Stromal cell of bone marrow (primary cell): ENCODE measurements at places on chromosomes 1 and 21.

DNA sequence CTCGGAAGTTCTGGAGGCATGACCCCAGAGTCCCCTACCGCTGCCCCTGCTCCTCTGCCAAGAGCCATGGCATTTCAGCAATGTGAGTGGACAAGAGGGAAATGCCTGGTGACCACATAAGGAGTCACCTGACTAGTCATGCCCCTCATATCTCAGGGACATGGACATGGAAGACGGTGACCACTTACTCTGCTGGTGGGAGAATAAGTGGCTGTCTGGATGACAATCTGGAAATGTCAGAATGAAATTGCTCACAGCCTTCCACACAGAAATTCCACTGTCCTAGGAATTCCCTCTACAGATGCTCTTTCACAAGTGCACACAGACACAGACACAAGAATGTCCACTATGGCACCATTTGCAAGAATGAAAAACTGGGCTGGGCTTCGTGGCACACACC is 24.3 kb upstream of the PLEKHG5 start:
- DNase-seq, result no peak

GRCh38 chr1:198701766-198702539 is 63.1 kb downstream of the PTPRC start:
- DNase-seq, result no peak

DNA sequence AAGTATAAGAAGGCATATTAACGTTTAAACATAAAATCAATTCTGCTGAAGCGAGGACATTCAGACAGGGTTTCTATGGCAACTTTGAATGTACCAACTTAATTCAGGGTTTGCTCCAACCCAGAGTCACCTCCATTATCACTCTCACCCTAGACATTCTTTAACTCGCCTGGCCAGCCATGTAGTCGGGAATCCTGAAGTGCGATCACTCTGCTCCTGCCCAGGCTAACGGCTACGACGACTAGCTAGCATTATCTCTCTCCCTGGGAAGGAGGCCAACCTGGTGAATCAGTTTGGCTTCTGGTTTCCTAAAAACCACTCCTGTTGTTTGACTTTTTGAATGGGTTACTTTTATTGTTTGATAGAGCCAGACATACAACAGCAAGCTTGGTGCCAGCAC is 38.9 kb upstream of the ZBTB18 start:
- DNase-seq, result peak; percentile 50

DNA sequence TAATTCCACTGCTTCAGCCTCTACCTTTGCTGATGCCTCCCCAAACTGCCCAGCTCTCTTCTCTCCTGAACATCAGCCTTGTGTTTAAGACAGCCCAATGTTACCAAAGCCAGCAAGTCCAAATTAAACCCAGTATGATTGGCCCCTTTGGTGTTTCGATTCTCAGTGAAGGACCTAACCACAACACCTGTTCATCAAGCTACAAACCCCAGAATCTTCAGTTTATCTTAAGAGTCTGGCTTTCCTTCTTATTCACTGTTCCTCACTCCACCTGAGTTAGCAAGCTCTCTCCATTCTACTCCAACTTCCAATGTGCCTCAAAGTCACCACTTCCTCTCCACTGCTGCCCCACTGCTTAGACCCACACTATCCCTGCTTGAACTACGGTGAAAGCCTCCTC is 25.5 kb upstream of the ITPKB start:
- DNase-seq, result no peak

DNA sequence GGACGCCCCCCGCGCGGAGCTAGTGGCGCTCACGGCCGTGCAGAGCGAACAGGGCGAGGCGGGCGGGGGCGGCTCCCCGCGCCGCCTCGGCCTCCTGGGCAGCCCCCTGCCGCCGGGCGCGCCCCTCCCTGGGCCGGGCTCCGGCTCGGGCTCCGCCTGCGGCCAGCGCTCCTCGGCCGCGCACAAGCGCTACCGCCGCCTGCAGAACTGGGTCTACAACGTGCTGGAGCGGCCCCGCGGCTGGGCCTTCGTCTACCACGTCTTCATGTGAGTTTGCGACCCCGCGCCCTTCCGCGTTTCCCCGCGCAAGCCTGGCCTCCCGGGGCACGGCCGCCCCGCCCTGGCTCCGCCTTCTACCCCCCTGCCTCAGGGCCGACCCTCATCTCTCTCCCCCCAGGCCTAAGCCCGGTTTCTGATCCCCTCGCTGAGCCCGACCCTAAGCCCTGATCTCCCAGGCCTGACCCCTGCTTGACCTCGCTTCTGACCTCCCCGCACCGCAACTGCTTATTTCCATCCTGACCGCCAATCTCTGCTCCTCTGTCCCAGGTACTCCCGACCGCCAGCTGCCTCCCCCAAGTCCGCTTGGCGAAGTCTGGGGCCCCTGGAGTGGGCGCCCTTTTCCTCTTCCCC is 669 bp downstream of the KCNQ4 start:
- DNase-seq, result no peak

DNA sequence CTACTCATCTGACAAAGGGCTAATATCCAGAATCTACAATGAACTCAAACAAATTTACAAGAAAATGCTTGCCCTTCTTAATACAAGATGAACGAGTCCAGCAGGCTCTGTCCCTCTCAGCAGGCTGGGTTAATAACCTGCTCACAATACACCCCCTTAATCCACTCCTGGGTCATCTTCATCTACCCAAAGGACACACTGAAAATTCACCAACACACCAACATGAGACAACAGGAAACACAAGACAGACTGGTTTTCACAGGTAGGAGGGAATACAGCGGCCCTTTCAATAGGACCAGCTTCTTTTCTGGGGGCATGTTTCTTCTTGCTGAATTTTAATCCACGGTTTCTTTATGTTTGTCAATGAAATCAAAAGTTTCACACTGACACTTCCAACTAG is 44.6 kb downstream of the SUSD4 start:
- DNase-seq, result no peak

- DNase-seq, result no peak
Measured at GRCh38 chr1:202958544-202959275, 598 bp upstream of the ADIPOR1 start.

GRCh38 chr1:12015001-12015491 is 4.3 kb upstream of the MIIP start:
- no peak for DNase-seq

DNA sequence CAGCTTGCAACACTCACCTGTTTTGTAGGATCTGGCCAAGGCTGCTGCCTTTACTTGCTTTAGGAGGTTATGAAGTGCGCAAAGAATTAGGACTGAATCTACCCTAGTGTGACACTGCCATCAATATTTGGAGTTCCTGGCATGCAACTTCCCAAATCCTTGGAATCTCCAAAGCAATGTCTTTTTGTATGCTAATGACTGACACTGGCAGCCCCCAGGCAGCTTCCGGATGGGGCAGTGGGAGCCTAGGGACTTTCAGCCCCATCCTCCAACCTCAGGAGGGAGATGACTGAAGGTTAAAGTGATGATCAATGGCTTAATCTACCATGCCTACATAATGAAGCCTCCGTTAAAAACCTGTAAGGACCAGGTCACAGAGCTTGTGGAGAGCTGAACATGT is 5.5 kb downstream of the RCC2 start:
- DNase-seq, result no peak

GRCh38 chr1:207747627-207748492 is 4.0 kb upstream of the CD46 start:
- no peak for DNase-seq

GRCh38 chr1:164659621-164660411 is 100.8 kb downstream of the PBX1 start:
- no peak for DNase-seq

DNA sequence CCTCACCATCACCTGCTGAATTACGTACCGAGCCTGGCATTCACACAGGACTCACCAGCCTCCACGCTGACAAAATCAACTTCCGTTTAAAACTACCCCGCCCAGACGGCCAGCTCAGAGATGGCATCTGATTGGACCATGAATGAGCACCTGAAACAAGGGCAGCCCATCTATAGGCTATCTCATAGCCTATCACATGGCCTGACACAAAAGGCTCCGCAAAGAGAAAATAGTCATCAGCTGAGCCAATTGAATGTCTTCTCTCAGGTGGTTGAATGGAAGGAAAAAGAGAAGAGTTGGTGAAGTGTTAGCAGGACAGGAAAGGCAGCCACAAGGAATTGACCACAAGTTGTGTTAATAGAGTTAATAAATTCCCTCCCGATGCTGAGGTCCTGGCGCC is 50.6 kb upstream of the ZC3H12A start:
- DNase-seq, result no peak
